Spleen (tissue), 13 donors: ENCODE measurements at places on chromosomes 13 and 19.

- H3K36me3 ChIP-seq, result no peaks in the 10 kb centered on the region
- peaks cover 20% of the 10 kb centered on the region for H3K27me3 ChIP-seq
- H3K4me1 ChIP-seq, result no peaks in the 10 kb centered on the region
- H3K27ac ChIP-seq, result no peak overlapping the region
- H3K4me3 ChIP-seq, result no peak overlapping the region
Measured at GRCh38 chr19:5330307-5330720, 10.3 kb downstream of the PTPRS start.

DNA sequence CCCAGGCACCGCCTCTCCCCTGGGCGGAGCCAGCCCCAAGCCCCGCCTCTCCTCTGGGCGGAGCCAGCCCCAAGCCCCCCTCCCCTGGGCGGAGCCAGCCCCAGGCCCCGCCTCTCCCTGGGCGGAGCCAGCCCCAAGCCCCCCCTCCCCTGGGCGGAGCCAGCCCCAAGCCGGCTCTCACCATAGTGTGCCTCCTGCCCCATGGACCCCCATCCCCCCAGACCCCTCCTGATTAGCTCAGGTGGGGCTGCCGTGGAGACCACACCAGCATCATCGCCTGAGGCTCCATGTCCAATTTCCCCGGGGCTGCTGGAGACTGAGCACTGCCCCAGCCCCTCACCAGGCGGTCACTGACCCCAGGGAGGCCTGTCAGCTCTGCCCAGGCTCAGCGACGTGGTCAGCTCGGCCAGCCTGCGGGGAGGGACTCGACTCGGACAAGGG lies 4.2 kb upstream of the MADCAM1 start:
- peaks cover 49% of the 10 kb centered on the region for H3K4me1 ChIP-seq
- H3K27me3 ChIP-seq, result peaks cover 28% of the 10 kb centered on the region
- H3K27ac ChIP-seq, result no peak overlapping the region
- H3K4me3 ChIP-seq, result no peak overlapping the region
- DNase-seq, result peak; percentile 80

DNA sequence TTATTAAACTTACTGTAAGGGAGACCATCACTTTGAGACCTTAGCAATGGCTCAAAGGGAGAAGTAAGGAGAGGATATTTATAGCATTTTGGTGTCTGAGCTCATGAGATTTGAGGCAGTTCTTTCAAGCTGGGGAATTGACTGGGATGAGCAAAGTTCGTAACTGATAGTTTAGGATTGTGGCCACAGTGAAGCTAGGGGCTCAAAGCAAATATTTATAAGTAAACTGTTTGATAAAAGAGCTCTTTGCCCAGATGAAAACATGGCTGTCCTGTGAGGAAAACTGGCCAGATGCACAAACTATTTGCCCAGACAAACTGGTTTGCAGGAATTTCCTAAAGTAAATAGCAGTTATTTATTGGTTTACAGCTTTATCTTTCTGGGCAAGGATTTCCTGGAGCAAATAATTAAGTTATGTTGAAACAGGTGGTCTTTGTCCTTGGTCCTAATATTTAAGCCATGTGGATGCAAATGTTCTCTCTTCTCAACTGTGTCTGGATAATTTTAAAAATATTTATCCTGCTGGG lies 59.7 kb upstream of the TMTC4 start:
- H3K27me3 ChIP-seq, result peaks cover 15% of the 10 kb centered on the region
- H3K4me3 ChIP-seq, result no peak overlapping the region
- no peak overlapping the region for H3K27ac ChIP-seq
- H3K36me3 ChIP-seq, result no peaks in the 10 kb centered on the region

- DNase-seq, result no peak
- H3K36me3 ChIP-seq, result no peaks in the 10 kb centered on the region
- H3K27ac ChIP-seq, result no peak overlapping the region
- peaks cover 35% of the 10 kb centered on the region for H3K4me1 ChIP-seq
Measured at GRCh38 chr19:31318790-31319425, 30.3 kb downstream of the TSHZ3 start.

DNA sequence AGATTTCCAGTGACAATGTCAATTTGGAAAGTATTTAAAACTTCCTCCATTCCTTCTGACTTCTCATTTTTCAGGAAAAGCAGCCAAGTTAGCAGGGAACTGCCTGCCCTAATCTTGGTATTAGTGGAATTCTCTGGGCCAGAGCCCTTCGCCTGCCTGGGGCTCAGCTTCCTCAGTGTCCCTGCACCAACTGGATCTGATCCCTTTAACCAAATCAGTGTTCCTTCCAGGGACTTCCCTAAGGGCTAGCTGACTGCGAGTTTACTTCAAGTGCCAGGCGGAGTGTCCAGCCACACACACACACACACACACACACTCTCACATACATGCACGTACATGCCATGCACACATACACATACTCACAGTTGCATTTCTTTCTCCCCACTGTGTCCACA lies 20.0 kb downstream of the RAB20 start:
- H3K27me3 ChIP-seq, result no peaks in the 10 kb centered on the region
- peak overlapping the region; percentile 27 for H3K27ac ChIP-seq
- no peak overlapping the region for H3K4me3 ChIP-seq
- H3K36me3 ChIP-seq, result no peaks in the 10 kb centered on the region
- no peak for DNase-seq

GRCh38 chr19:3503036-3503572 lies 2.6 kb upstream of the DOHH start:
- DNase-seq, result no peak
- no peaks in the 10 kb centered on the region for H3K27me3 ChIP-seq
- H3K4me1 ChIP-seq, result peaks cover 21% of the 10 kb centered on the region

DNA sequence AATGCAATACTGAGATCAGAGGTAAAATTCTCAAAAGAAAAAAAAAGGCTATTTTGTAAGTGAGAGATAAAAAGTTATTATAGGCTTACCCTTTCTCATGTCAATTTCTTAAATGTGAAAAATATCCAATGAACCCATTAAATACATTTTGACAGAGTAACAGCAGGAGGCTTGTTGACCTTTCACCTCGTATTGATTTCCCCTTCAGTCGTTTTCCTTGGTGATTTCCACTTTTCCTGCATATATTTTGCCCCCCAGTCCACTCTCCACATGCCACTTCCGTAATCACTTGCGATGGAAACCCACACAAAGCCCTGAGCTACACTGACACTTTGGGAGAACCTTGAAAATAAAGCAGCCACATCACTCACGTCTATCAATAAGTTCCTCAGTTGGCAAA lies 248.1 kb upstream of the OBI1 start:
- no peak overlapping the region for H3K27ac ChIP-seq
- H3K36me3 ChIP-seq, result no peaks in the 10 kb centered on the region
- H3K4me1 ChIP-seq, result no peaks in the 10 kb centered on the region
- DNase-seq, result no peak

- H3K4me1 ChIP-seq, result no peaks in the 10 kb centered on the region
- no peaks in the 10 kb centered on the region for H3K27me3 ChIP-seq
- no peak overlapping the region for H3K4me3 ChIP-seq
- H3K36me3 ChIP-seq, result no peaks in the 10 kb centered on the region
- no peak overlapping the region for H3K27ac ChIP-seq
Measured at GRCh38 chr13:94988654-94989053, 276.3 kb upstream of the SOX21 start.

GRCh38 chr19:7734220-7735203 lies 2.6 kb upstream of the CLEC4G start:
- no peak overlapping the region for H3K4me3 ChIP-seq
- DNase-seq, result peak; percentile 61
- H3K4me1 ChIP-seq, result peaks cover 16% of the 10 kb centered on the region
- no peaks in the 10 kb centered on the region for H3K36me3 ChIP-seq

DNA sequence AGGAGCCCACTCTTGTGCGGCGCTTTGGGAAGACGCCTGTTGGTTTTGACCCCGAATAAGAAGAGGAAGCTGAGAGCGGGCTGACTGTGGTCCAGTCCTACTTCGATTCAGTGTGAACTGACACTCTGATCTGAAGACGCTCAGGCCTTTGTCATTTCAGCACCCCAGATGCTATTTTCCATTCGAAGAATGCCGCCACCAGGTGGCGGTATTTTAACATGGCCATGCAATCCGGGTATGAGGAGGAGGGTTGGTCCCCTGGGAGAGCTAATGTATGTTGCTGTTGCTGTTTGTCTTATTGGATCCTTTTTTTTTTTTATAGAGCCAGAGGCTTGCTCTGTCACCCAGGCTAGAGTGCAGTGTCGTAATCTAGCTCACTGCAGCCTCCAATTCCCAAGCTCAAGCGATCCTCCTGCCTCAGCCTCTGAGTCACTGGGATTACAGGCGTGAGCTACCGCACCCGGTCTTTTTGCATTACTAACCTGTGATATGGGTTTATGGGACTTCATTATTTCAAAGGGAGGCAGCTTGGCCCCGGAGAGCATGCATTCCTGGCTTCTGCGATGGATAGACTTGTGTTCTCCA lies 803 bp upstream of the TIMM44 start:
- peaks cover 44% of the 10 kb centered on the region for H3K4me1 ChIP-seq
- DNase-seq, result peak; percentile 91
- H3K27ac ChIP-seq, result peak overlapping the region; percentile 98
- peak overlapping the region; percentile 89 for H3K4me3 ChIP-seq
- H3K36me3 ChIP-seq, result peaks cover 23% of the 10 kb centered on the region

DNA sequence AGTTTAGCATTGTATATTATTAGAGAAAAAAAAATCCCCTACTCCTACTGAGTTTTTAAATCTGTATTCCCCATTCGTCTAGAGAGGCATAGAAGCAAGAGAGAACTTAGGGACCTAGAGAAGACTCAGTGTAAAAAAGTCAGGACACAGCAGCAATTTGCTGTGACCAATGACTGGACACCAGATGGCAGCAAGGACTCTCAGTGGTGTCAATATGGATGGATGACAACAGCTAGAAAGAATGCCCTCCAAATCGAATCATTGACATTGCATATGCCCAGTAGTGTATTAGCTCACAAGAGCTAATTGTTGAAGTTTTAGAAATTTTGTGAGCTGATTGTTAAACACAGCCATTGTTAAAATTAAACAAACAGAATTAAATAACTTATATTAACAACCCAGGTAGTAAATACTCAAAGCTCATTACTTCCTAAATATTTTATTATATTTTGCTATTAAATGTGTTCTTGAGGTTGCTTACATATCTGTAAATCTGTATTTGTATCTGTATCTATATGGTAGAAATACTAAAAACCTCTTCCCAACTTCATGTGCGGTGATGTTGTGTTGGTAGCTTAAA lies 43.9 kb downstream of the SIAH3 start:
- no peak overlapping the region for H3K4me3 ChIP-seq
- H3K4me1 ChIP-seq, result no peaks in the 10 kb centered on the region
- no peaks in the 10 kb centered on the region for H3K36me3 ChIP-seq

GRCh38 chr19:53879140-53880081 lies 2.6 kb upstream of the PRKCG start:
- peaks cover 1% of the 10 kb centered on the region for H3K36me3 ChIP-seq
- peak overlapping the region; percentile 49 for H3K4me3 ChIP-seq
- DNase-seq, result peak; percentile 96
- H3K27ac ChIP-seq, result no peak overlapping the region

DNA sequence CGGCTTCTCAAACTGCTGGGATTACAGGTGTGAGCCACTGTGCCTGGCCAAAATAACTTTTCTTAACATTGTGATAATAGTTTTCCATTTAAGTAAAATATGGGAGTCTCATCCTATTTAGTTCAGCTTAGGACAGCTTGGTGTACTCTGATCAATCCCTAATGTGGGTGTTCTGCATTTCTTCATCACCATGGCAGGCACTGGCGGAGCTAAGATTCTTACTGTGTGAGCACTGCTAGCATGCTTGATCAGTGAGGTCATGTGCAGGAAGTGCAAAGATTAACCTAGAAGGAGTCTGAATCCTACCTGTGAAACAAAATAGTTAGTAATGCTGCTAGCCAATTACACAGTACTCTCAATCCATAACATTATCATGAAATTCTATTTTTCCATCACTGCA lies 1684.2 kb upstream of the SLC10A2 start:
- H3K4me1 ChIP-seq, result no peaks in the 10 kb centered on the region
- H3K36me3 ChIP-seq, result no peaks in the 10 kb centered on the region
- no peak for DNase-seq
- no peak overlapping the region for H3K4me3 ChIP-seq
- H3K27ac ChIP-seq, result no peak overlapping the region

DNA sequence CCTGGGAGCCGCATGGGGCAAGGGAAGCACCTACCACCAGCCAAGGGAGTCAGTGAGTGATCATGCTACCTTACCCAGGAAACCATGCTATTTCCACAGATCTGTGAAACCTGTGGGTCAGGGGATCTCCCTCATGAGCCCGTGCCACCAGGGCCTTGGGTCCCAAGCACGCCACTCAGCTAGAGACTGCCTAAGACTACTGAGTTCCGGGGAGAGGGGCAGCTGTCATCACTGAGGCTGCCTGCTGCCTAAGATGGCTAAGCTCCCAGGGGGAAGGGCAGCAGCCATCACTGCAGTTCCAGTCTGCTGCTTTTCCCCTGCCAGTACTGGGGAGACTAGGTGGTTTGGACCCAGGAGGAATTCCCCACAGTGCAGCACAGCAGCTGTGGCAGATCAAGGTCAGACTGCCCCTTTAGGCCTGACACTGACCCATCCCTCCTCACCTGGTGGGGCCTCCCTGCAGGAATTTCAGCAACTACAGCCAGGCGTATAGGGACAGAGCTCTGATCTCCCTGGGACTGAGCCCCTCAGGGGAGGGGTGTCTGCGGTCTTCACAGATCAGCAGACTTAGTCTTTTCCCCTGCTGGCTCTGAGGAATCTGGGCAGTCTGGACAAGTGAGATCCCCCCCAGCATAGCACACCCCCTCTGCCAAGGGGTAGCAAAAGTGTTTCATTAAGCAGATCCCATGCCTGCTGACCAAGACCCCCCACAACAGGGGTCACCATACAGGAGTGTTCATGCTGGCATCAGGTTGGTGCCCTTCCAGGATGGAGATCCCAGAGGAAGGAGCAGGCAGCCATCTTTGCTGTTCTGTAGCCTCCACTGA lies 26.9 kb downstream of the VSTM2B start:
- H3K36me3 ChIP-seq, result no peaks in the 10 kb centered on the region
- H3K27ac ChIP-seq, result no peak overlapping the region
- H3K4me3 ChIP-seq, result no peak overlapping the region

- no peak for DNase-seq
- H3K27me3 ChIP-seq, result no peaks in the 10 kb centered on the region
Measured at GRCh38 chr13:102751886-102752285, 21.7 kb downstream of the TEX30 start.

DNA sequence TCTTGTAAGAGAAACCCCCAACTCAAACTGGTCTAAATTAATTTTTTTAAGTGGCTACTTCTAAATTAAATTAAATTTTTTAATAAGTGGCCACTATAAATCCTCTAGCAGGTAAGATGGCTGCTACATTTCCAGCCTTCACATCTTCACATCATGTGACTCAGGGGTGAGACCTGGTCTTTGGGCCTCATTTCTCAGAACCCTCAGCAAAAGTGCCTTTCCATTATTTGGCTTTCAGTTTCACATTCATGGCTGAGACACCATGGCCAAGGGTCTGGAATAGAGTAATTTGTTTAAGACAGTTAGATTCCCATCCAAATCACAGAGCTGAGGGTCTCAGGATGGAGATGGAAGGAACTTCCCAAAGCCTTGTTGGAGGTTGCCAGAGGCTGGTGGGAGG lies 47.5 kb downstream of the DCT start:
- H3K4me3 ChIP-seq, result no peak overlapping the region
- H3K36me3 ChIP-seq, result no peaks in the 10 kb centered on the region
- H3K27me3 ChIP-seq, result no peaks in the 10 kb centered on the region
- no peak overlapping the region for H3K27ac ChIP-seq
- no peak for DNase-seq

GRCh38 chr19:32403291-32403995 lies 2.1 kb upstream of the DPY19L3 start:
- no peak for DNase-seq
- peaks cover 41% of the 10 kb centered on the region for H3K4me1 ChIP-seq
- no peak overlapping the region for H3K4me3 ChIP-seq
- H3K36me3 ChIP-seq, result peaks cover 4% of the 10 kb centered on the region
- H3K27ac ChIP-seq, result no peak overlapping the region
- no peaks in the 10 kb centered on the region for H3K27me3 ChIP-seq
